ENCODE measurements at places on chromosomes 7 and 10. TPM values are rescaled to one million over a fixed set of nuclear protein-coding genes. Genes with fewer than 3 reads are reported as not detected.

Gene ACTL6B
- not detected for total RNA-seq

Gene ZPBP
- total RNA-seq, result not detected

Gene GIMAP1
- total RNA-seq, result 3.3 TPM

Gene AVL9
- 25.5 TPM for total RNA-seq

Gene PPP1R3C
- 51.2 TPM for total RNA-seq

Gene SFRP5
- total RNA-seq, result 0.56 TPM

Gene CPA4
- 0.62 TPM for total RNA-seq

Gene SPAM1
- total RNA-seq, result not detected

Gene CNTNAP2
- not detected for total RNA-seq

Gene NPSR1
- not detected for total RNA-seq

Gene EBF3
- 9.1 TPM for total RNA-seq

Gene CPVL
- 44.9 TPM for total RNA-seq

Gene RPEL1
- total RNA-seq, result not detected
